Activated CD4-positive, CD25-positive, alpha-beta regulatory T cell (primary cell): ENCODE measurements at places on chromosomes 6 and 20.

GRCh38 chr6:111414373-111414772 lies 68.6 kb downstream of the REV3L start:
- DNase-seq, result no peak

- DNase-seq, result no peak
Observed at GRCh38 chr20:45822857-45823256, 4.3 kb downstream of the TNNC2 start.

DNA sequence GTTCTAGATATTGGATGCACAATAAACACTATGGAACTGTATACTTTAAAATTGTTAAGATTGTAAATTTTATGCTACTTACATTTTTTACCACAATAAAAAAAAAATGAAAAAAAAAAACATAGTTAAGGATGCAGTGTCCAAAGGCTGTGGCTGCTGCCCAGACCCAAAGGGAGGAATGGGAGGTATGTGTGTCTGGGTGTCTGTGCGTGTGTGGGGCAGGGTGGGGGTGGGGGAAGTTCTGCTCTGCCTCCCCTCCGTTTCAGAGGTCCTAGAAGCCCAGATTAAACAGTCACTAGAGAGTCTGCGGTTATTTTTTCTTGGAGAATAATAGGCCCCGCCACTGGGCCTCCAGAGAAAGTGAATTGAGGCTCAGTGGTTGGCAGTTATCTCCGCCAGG lies 136.4 kb upstream of the ARMC2 start:
- DNase-seq, result no peak

DNA sequence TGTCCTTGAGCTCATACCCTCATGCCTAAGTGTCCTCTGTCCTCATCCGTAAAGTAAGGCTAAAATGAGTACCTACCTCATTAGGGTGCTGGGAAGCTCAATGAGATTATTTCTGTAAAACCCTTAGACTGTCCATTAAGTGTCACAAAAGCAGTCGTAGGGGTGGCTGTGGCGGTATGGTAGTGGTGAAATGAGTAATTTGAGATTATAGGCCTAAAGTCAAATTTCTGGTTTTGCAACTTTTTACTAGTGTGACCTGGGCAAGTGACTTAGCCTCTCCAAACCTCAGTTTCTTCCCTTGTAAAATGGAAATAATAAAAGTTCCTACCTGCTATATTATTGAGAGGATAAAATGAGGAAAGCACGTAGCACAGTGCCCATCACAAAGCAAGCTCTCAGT lies 148.2 kb upstream of the AKAP12 start:
- no peak for DNase-seq

DNA sequence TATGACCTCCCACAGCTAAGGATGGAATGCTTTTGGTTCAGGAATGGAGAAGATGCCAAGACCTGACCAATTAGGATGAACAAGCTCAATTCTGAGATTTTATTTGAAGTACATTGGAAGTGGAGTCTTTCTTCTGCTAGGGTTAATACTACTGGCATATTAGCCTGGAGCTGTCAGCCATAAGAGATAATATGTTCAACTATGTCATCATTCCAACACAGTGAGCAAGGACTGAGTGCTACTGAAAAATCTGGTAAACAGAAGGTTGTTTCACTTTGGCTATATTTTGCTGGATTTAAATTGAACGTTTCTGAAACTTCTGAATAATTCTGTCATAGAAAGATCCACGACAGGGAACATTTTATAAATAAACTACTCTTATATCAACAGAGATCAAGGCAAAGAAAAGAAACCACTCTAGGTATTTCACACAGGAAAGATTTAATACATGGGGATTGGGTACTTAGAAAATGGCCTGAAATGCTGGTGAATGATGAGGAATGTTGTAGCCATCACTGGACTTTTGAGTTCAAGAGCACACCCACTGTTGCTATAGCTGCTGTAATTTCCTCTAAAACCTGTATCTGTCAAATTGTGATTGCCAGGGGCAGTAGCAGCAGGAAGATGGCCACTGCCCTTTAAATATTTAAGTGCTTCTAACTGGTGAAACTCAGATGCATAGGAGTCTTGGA lies 200.5 kb downstream of the PLCB4 start:
- DNase-seq, result no peak

DNA sequence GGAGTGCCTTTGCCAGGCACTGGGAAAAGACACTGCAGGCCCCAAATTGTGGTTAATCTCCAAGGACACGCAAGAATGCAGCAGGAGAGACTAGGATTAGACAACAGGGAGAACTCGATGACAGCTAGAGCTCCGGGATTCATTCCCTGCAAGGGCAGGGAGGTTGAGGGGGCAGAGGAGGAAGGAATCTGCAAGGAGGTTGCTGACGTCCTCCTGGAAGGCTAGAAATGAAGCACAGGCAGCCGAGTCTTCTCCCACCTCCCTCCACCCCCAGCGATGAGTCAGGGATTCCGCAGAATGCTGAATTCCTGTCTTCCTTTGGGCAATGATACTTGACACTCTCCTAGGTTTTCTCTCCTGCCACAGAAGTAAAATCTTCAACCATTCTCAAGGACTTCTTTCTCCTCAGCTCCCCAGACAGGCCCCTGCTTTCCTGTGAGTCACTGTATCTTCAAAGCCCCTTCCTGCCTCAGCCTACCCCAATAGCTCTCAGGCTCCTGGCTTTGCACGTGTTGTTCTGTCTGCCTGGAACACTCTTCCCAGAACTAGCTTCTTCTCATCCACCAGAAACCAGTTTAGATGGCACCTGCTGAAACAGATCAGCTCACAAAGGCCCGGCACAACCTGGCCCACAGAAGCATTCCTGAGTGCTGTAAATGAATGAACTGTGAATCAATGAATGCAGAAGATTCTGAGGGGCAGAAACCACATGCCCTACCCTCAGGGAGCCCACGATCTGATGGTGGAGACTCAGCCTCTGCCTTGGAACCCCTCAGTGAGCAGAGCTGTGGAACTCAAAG lies 85.6 kb downstream of the MRPL14 start:
- DNase-seq, result no peak

DNA sequence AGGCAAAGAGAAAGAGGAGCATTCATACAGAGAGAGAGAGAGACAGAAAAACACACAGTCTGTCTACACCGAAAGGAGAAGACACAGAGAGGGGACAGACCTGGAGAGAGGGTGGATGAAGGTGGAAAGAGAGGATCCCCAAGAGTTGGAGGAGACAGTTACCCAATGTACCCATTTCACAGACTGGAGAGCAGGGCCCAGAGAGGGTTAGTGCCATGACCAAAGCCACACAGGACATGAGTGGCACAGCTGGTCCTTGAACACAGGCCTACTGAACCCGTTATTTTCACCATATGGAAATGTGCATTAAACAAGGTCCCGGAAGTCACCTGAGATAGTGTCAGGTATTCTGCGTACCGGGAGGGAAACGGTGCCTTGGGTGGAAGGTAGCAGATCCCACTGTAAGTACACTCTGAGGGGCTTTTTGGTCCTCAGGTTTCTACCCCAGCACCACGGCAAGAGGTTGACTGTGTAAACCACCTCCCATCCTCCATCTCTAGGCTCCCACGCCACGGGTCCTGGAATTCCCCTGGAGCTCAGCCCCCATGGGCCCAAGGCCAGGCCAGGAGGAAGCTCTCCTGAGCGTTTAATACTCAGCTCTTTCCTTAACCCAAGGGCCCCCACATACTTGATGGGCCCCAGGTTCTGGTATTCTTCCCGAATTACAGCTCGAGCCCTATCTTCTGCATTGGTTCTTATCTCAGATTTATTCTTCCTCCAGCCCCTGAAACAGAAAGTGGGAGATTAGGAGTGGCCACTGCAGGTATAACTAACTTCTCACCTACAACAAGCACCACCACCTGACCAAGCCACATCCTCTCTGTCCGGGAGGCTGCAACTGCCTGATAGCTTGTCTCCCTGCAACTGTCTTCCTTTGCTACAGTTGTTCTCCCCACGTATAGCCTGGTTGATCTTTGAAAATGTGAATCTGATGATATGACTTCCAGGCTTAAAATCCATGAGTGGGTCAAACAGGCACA lies 38.4 kb upstream of the OCSTAMP start:
- no peak for DNase-seq

- DNase-seq, result no peak
Observed at GRCh38 chr6:14348389-14348788, 230.8 kb downstream of the CD83 start.

DNA sequence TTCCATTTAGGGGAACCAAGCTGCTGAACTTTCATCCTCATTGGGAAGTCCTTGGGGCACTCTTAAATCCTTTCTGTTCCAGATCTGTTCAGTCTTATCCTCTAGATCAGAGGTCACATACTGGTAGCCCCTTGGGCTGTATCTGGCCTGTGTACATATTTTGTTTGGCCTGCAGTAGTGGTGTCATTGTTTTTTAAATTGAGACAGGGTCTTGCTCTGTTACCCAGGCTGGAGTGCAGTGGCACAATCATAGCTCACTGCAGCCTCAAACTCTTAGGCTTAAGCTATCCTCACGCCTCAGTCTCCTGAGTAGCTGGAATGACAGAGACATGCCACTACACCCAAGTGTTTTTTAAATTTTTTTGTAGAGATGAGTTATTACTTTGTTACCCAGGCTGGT lies 14.8 kb downstream of the RALY start:
- no peak for DNase-seq

DNA sequence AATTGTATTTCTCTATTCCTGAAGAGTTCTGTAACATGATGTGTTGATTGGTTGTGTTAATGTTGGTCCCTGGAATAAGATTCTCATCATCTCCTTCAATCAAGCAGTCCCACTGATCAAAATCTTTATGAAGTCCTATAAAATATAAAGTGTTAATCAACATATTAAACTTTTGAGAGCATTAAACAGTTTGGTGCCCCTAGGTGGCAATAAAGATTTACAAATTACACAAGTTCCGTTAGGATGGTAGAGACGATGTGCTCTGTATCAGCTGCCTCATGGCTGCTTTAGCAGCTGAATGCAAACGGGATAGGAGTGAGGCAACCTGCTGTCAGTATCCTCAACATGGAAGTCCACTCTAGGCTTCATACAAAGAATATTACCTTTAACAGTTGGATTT lies 16.9 kb downstream of the TDRD6 start:
- no peak for DNase-seq

- no peak for DNase-seq
Observed at GRCh38 chr20:54475334-54476168, at the start of gene DOK5. TSS of gene DOK5 (plus strand) at chr20:54475593. CDS start at chr20:54475947, 354 bp downstream.

DNA sequence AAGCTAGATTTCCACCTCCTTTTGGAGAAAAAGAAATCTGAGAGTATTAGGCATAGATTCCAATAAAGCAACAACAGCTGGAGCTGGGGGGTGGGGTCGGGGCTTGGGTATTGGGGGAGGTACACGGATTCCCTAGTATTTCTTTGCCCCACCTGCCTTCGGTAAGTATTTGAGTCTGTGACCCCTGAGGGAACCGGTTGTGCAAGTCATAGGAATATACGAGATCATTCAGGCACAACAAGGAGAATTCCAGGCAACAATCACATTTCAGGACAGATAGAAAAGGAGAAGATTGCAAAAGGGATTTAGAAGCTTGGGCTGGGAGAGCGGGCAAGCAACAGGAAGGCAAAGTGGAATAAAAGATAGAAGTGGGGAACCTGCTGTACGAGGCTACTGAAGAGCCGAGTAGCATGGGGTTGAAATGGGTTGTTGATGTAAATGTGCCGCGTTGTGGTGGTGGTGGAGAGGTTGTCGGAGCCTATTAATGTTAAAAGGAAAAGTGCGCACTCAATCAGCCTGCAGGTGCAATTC lies 148.9 kb downstream of the BCAS1 start:
- no peak for DNase-seq

DNA sequence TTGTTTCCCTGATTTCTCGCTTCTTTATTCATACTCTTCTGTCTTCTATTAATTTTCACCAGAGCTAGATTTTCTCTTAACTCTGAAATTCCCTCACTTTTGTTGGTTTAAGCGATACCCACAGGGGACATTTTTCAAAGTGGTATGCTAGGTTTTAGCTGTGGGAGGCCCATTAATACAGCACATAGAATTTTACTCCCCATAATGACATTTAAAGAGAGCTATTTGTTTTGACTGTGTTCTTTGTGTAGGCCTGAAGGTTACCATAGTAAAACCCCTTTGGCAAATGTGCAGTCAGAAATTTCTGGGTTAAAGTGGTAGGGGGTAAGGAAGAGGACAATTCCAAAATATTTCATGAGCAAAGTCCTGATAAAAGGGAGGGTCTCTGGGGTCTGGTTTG lies 721.1 kb upstream of the CITED2 start:
- no peak for DNase-seq

GRCh38 chr6:143562143-143562542 lies 50.6 kb upstream of the FUCA2 start:
- no peak for DNase-seq

DNA sequence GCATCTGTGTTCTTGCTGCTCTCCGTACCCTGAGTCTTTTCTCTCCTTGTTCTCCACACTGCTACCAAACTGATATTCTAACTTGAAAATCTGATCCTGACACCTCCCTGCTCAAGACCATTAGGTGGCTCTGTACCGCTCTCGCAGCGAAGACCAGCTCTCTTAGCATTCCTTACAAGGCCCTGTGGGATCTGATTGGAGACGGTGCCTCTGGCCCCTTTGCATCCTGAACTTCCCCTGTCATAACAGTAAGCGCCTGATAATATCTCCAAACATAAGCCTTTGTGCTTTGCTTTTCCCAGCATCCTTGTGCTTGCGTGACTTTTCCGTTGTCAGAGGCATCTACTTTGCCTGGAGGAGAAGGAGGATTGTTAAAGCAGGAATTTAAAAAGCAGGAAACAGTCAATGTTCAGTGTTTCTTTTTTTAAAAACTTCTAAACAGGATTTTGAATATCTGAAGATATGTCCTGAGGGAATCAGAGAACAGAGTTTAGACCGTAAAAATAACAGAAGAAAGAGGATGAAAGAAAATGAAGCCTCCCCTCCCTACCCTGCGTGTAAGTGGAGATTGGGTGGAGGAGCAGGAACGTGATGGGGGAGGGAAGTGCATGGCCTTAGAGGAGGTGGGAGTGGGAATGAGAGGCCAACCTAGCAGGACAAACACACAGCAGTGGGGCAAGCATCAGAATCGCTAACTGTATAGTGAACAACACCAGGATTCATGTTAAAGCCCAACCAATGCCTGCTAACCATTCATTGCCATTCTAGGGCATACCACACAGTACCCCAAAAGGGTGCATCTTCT lies 89.2 kb upstream of the STMND1 start:
- no peak for DNase-seq

DNA sequence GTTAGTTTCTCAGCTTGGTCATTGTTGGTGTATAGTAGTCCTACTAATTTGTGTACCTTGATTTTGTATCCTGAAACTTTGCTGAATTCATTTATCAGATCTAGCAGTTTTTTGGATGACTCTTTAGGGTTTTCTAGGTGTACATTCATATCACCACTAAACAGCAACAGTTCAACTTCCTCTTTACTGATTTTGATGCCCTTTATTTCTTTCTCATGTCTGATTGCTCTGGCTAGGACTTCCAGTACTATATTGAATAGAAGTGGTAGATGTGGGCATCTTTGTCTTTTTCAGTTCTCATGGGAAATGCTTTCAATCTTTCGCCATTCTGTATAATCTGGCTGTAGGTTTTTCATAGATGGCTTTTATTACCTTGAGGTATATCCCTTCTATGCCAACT lies 61.3 kb upstream of the HEY2 start:
- no peak for DNase-seq

DNA sequence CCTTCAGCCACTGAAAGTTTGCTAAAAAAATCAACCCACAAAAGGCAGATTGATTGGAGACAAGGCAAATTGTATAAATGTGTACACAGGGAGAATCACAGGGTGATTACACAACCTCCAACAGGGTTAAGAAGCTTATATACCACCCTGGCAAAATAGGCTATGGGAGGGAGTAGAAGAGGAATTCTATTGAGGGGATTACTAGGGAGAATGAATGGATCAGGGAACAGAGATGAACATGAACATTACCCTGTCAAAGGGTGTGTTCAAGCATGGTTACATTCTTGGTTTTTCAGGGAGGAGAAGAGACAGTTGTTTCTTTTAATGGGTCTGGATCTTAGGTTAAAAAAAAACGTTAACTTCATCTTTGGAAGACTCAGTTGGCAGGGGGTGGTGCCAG lies 5.1 kb upstream of the MRS2 start:
- DNase-seq, result no peak
